ENCODE measurements at places on chromosomes 11 and 22. TPM values are rescaled to one million over a fixed set of nuclear protein-coding genes. Genes with fewer than 3 reads are reported as not detected.

TTC36 gene
- 1.1 TPM for total RNA-seq

TPCN2 gene
- 14.2 TPM for total RNA-seq

NCAM1 gene
- total RNA-seq = 76.7 TPM

GVQW3 gene
- 13.8 TPM for total RNA-seq
